MCF 10A (cell line): ENCODE measurements at places on chromosomes 4 and X. TPM values are rescaled to one million over a fixed set of nuclear protein-coding genes. Genes with fewer than 3 reads are reported as not detected.

The ARHGAP6 gene
- not detected in 2 replicates for total RNA-seq

The UCP1 gene
- total RNA-seq = not detected in 2 replicates

The GABRQ gene
- 0.05 TPM in 1 of 2 replicates, not detected in the other for total RNA-seq

The PAGE2B gene
- not detected in 2 replicates for total RNA-seq

The AWAT2 gene
- 0.14 TPM in 1 of 2 replicates, not detected in the other for total RNA-seq

The ETDA gene
- total RNA-seq = not detected in 2 replicates

The TKTL2 gene
- not detected in 2 replicates for total RNA-seq

The TBC1D25 gene
- total RNA-seq = 14.4 and 18.2 TPM in 2 replicates

The ARMCX4 gene
- total RNA-seq = not detected in 2 replicates

The AR gene
- not detected in 2 replicates for total RNA-seq

The SSX2 gene
- total RNA-seq = not detected in 2 replicates

The PPP2R2C gene
- 3.6 and 7.5 TPM in 2 replicates for total RNA-seq

The SMARCA1 gene
- total RNA-seq = 1.7 and 2.0 TPM in 2 replicates

The RNF150 gene
- 0.32 and 0.44 TPM in 2 replicates for total RNA-seq

The TMPRSS11A gene
- not detected in 2 replicates for total RNA-seq

The HAUS7 gene
- total RNA-seq = 13.0 and 19.4 TPM in 2 replicates

The BEX1 gene
- total RNA-seq = not detected in 2 replicates

The TEX11 gene
- total RNA-seq = not detected in 2 replicates

The POLA1 gene
- 5.8 and 9.8 TPM in 2 replicates for total RNA-seq

The ADAMTS3 gene
- 0.25 and 0.58 TPM in 2 replicates for total RNA-seq

The GPRASP1 gene
- total RNA-seq = 1.2 and 2.0 TPM in 2 replicates
